ENCODE measurements at places on chromosomes 13 and 19.

DNA sequence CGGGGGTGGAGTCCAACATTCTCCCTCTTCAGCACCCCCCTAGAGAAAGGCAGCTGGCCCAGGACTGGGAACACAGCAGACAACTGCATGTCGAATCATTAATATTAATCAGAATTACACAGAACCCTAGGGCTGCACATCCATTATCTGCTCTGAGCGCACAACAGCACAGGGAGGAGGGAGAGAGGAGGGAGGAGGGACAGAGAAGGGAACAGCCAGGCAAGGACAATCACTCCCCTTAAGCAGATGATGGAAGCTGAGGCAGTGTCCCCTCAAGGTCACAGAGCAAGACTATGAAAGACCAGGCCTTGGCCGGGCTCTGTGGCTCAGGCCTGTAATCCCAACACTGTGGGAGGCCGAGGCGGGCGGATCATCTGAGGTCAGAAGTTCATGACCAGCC lies 25.7 kb downstream of the TLE6 start:
- no peak for DNase-seq

- peak; percentile 37 for DNase-seq
Observed at GRCh38 chr19:17687857-17688784, at the start of gene UNC13A. TSS of gene UNC13A (minus strand) at chr19:17688354. CDS start at chr19:17688199, 155 bp downstream.

DNA sequence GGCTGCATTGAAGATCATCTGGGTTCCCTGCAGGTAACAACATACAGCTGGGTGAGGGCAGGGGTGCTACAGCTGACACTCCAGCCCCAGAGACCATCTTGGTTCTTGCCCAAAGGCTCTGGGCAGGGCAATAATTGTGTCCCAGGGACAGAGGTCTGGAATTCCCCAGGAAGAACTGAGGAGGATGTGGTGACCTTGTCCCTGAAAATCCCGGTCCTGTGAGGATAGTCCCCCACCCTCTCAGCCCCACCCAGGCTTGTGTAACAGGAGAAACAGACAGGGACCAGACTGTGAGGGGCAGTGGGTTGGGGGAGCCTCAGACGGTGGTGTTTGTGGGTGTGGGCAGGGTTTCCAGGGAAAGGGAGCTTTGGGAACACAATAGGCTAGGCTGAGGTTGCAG lies 63.5 kb downstream of the COLGALT1 start:
- no peak for DNase-seq

- DNase-seq: no peak
Observed at GRCh38 chr19:52896431-52897137, 851 bp downstream of the ZNF320 start.

GRCh38 chr19:15479391-15480345 lies at the start of gene PGLYRP2:
TSS of gene PGLYRP2 (minus strand) at chr19:15479501. CDS start at chr19:15479371, 130 bp downstream.
- DNase-seq: no peak

GRCh38 chr19:13718733-13719132 lies 45.6 kb upstream of the MRI1 start:
- DNase-seq: no peak

GRCh38 chr19:19342086-19343015 lies 21.7 kb downstream of the MAU2 start:
- DNase-seq: no peak

DNA sequence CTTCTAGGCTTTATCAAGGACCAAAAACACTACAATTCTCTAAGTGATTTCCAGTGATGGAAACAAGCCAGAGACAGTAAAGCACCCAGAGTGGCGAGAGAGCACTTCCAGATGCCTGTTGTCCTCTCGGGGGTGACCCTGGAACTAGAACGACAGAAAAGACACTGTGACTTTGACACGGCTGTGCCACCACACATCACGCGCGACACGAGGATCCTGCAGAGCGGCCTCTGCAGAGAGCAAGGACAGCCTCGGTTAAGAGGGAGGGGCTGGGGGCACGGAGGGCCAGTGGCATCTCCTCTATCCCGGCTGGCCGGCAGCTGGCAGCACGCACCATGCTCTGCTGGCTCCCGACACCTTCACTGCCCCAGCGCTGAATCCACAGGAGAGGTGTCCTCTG lies 42.3 kb downstream of the SUGP2 start:
- DNase-seq: no peak

DNA sequence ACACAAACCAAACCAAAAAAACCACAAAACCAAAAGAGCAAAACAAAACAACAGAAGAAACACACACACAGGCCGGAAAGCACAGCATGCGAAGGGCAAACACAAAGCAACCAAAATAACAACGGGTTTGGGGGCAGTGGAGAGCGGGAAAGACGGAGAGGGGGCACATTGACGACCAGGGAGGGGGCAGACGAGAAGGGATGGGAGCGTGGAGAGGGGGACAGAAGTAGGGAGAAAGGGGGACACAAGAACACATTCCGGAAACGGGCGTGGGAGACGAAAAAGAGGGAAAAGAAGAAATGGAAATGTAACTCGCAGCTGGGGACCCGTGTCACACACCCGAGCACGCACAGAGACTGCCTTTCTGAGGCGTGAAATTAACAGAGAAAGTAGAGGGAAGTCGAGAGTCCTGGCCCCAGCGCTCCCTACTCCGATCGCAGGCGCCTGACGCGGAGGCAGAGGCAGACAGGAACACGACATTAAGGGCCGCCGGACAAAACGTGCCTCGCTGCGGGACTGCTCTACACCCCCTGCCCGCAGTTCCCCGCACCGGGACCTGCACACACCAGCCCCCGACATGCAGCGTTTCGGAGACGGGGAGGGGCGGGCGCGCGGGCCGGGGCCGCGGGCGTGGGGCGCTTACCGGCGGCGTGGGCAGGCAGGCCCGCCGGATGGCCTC lies 652 bp downstream of the POU4F1 start:
- no peak for DNase-seq

DNA sequence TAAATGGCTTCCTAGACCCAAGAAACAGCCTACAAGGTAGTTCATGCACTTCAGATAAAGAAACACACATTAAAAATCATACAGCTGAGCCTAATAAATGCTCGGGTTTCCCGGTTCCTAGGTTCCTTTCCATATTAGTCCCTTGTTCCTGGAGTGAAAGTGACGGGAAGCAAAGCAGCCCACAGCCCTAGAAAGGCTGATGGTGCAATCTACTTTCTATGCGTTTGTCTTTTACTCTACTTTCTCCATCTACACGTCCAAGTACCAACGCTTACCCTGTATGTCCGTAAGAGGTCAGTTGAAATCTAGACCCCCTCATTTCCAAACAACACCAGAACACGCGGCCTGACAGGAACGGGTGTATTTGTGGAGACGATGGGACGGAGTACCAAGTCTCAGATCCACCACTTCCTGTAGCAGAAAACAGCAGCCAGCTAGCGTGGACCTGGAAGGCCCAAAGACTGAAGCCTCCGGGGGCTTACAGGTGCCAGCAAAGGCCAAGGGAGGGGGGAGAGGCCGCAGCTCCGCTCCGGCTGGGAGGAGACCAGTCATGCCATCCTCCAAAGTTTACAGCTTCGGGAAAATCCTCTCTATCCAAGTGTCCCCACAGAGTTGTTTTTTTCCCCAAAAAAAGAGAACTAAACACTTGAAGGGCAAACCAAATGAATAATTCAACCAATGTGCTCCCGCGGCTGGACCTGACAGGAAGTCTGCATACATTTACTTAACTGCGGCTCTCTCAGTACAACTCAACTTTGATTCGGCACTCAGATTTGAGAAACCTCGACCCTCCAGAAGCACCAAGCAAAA lies 34.1 kb downstream of the STK24 start:
- no peak for DNase-seq

DNA sequence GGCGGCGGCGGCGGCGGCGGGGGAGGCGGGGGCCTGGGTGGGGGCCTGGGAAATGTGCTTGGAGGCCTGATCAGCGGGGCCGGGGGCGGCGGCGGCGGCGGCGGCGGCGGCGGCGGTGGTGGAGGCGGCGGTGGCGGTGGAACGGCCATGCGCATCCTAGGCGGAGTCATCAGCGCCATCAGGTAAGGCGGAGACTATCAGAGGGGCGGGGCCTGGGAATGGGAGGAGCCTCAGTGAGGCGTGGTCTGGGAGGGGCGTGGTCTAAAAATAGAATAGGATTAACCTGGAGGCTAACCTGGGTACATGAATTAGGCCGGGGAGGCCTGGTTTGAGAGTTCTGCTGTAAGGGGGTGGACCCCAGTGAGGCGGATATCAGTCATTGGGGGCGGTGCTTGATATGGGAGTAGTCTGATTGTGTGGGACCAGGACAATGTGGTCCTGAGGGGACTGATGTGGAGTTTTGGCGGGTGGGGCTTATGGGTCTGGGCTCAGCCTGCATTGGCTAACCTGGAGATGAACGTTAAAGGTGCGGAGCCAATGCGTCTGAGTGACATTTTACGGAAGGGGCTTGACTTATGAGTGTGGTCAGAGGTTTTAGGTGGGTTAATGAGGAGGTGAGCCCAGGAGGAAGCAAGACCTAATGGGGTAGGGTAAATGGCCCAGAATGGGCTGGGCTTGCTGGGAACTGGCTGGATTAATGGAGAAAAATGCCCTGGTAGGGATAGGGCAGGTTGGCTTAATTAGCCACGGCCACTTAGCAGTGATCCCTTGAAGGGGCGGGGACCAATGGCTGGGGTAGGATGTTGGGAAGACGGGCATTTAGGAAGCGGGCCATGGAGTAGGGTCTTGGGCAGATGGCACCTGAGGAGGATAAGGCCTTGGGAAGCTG lies 1.4 kb downstream of the CAPNS1 start:
- DNase-seq: peak; percentile 86

DNA sequence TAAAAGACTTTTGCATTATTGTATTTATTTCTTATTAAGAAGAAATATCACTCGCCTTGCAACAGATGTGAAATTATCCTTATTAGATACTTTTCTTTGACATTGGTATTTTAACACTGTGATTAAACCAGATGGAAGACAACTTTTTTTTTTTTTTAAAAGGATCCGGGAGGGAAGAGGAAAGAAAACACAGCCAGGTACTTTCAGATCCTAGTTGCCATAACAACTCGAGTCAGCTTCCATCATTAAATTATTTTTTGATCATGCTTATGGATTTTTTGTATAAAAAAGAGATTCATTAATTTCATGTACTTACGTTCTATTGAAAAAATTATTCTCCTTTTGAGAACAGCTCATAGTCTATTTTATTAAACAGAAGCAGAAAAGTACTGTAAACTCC lies 515.7 kb downstream of the TBC1D4 start:
- no peak for DNase-seq

GRCh38 chr13:40233731-40234195 lies 432.7 kb downstream of the FOXO1 start:
- DNase-seq: no peak

- DNase-seq: no peak
Observed at GRCh38 chr13:97629601-97630272, 195.8 kb downstream of the RAP2A start.

DNA sequence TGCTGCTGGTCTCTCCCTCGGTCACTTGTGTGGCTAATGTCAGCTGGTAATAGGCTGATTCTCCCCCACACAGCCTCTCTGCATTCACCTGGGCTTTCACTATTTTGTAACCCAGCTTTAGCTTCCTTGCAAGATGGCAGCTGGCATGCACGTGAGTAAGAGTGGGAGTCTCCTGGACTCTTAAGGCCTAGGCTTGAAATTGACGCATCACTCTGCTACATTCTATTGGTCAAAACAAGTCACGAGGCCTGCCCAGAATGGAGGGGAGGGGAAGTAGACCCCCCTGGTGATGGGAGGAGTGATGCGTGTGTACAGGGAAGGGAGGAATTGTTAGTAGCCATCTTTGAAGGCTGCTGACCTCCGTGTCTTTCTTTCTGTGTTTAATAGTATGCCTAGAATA lies 24.9 kb upstream of the PNMA8B start:
- DNase-seq: no peak

DNA sequence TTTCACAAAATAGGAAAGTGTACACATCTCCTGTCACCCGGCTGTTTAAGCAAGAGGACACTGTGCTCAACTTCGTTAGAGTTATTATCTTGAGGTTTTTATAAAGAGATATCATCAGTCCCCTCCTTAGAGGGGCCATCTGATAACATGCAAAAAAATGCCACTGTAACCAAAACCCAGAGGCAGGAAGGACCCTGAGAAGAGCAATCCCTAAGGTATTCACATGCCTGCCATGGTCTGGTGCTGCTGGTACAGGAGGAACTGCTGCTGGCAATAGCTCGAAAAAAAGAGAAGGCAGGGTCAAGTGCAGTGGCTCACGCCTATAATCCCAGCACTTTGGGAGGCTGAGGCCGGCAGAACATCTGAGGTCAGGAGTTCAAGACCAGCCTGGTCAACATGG lies 12.8 kb upstream of the CEACAM3 start:
- no peak for DNase-seq

- no peak for DNase-seq
Observed at GRCh38 chr13:46831588-46832194, 34.7 kb upstream of the ESD start.

- DNase-seq: peak; percentile 97
Observed at GRCh38 chr19:1239796-1240737, 1.5 kb upstream of the ATP5F1D start.

DNA sequence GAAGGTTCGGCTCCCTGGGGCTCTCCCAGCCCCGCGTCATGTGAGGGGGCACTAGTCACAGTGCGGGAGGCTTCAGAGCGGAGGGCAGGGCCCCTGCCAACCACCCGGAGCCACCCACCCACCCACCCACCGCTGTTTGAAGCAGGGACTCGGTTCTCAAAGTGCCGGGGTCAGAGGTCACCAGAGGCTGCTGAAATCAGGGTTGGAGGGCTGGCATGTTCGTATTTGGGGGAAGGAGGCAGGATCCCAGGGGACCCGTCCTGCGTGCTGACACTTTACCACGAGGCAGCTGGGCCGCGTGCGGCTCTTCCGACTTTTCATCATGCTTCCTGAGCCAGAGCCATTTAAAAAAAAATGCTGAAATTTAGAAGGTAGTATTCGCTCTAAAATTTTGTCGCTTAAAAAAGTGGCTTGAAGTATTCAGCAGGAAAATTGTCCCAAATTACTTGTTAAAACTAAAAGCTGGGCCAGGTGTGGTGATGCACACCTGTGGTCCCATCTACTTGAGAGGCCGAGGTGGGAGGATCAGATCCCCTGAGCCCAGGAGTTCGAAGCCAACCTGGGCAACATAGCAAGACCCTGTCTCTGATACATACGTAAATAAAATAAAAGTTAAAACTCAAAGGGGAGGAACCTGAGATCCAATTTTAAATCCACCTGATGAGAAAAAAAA lies 21.2 kb downstream of the ATP11A start:
- DNase-seq: no peak

Data from stimulated activated CD4-positive, alpha-beta T cell treated with anti-CD3 and anti-CD28 coated beads, Interleukin-1b, Interleukin-23, amount 100 ng/mL, for 4 hours (primary cell).